ENCODE measurements at places on chromosomes 13 and 19. TPM values are rescaled to one million over a fixed set of nuclear protein-coding genes. Genes with fewer than 3 reads are reported as not detected.

CFAP97D2 gene
- not detected for total RNA-seq

DNA sequence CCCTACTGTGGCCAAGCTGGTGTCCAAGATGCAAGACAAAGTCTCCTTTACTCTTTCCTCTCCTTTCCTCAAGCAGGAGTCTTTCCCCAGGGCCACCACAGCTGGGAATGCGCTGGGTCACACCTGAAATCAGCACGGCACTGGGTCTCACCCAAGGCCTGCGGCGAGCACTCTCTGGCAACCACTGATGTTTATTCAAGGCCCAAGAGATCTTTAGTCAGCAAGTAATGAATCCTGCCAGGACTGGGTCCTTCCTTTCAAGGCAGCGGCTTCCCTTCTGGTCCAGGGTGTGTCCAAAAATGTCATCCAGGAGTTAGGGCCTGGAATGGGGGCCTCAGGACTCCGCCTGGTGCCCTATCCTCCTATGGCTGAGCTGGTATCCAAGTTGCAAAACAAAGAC, 24.1 kb downstream of the BLOC1S3 start:
- DNase-seq: no peak
- H3K27me3 ChIP-seq: no peaks in the 10 kb centered on the region
- no peaks in the 10 kb centered on the region for H3K4me1 ChIP-seq
- no peaks in the 10 kb centered on the region for H3K36me3 ChIP-seq
- H3K27ac ChIP-seq: no peak overlapping the region
- no peak overlapping the region for H3K4me3 ChIP-seq

DNA sequence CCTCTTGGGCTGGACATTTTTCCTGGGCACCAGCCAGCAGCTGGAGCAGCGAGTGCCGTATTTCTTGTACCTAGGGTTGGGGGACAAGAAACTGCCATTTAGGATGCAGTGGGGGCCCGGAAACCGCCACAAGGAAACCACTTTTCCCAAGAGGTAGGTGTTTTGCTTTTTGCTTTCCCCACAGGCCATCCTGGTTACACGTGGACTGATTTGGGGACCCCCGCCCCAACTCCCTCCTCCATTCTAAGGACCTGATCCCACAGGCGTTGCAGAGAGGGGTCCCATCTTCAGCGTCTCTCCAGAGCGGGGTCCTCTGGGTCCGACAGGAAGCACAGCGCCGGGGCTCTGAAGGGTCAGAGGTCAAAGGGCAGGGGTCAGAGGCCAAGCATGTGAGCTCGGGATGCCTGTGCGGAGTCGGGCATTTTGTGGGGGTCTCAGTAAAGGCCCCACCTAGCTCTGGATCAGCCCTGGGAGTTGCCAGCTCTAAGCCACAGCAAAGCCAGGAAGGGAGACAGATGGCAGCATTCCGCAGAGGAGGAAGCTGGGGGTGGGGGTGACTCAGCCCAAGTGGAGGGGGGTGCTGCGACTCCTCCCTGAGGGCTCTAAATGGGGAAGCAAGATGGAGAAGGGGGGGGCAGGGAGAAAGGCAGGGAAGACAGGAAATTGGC, 4.3 kb downstream of the ZGLP1 start:
- H3K27me3 ChIP-seq: no peaks in the 10 kb centered on the region
- H3K4me3 ChIP-seq: no peak overlapping the region
- no peaks in the 10 kb centered on the region for H3K4me1 ChIP-seq
- H3K27ac ChIP-seq: no peak overlapping the region
- peak; percentile 32 for DNase-seq

DNA sequence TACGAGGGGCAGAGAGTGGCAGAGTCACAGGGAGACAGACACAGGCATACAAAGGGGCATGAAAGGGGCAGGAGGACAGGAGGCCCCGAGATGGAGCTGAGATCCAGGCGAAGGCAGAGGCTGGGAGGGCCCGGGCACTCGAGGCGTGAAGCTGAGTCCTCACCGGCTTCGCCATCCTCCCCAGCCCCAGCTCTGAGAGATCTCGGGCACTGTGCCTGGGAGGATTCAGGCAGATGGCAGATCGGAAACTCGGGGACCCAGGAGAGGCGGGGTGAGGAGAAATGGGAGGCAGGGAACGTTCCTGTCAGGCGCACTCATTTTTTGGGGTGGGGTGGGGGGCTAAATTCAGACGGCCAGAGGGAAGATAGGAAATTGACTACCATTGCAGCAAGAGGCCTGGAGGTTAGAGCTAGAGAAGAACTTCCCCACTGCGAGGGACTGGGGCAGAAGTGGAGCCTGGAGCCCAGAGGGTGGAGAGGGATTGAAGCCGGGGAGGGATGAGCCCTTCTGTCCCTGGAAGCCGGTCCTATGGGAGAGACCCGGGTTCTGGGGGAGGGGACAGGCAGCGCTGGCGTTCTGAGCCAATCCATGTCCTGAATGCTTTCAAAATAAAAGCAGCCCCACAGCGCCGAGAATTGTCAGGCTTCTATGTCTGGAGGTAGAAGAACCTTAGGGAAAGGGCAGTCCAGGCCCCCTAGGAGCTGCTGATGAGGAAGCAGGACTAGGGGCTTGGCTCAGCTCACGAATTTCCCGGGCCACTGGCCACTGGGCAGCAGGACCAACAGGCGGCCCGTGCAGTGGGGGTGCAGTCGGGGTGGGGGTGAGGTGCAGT, 12.6 kb downstream of the LRRC4B start:
- peak overlapping the region; percentile 58 for H3K4me3 ChIP-seq
- peaks cover 20% of the 10 kb centered on the region for H3K27me3 ChIP-seq
- DNase-seq: no peak
- peaks cover 4% of the 10 kb centered on the region for H3K4me1 ChIP-seq
- no peak overlapping the region for H3K27ac ChIP-seq
- no peaks in the 10 kb centered on the region for H3K36me3 ChIP-seq

DNA sequence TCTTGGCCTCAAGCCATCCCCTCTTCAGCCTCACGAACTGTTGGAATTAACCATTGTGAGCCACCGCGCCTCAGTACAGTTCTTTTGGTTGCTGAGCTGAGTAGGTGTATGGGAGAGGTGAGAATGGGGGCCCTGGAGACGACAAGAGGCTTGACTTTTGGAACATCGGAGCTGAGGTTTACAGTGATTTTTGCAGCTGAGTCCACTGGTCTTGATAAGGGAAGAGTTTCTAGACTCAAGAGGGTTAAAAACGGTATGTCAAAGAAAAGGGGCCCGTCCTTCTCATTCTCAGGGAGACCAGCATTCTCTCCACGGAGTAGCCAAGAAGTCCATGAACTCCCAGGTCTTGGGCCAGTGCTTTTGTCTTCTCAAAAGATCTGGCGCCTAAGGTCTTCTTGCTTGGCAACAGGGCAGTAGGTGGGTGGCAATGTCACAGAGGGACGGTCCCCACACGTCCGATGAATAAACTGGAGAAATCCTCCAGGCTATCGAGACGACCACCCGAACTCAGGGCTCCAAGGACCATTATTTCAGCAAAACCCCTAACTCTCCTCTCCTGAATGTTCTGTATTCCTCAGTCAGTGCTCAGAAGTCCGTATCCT, 6.4 kb upstream of the QTRT1 start:
- H3K27me3 ChIP-seq: no peaks in the 10 kb centered on the region
- DNase-seq: no peak
- H3K4me1 ChIP-seq: peaks cover 6% of the 10 kb centered on the region
- H3K36me3 ChIP-seq: no peaks in the 10 kb centered on the region
- no peak overlapping the region for H3K4me3 ChIP-seq

- H3K4me3 ChIP-seq: no peak overlapping the region
- no peak for DNase-seq
- H3K36me3 ChIP-seq: no peaks in the 10 kb centered on the region
- no peaks in the 10 kb centered on the region for H3K27me3 ChIP-seq
- H3K4me1 ChIP-seq: no peaks in the 10 kb centered on the region
Measured at GRCh38 chr13:75049735-75050335, 432.1 kb downstream of the TBC1D4 start.

Measured in psoas muscle (tissue), 8 donors.